ENCODE measurements at places on chromosomes 16 and 17. TPM values are rescaled to one million over a fixed set of nuclear protein-coding genes. Genes with fewer than 3 reads are reported as not detected.

KCNH4 gene
- not detected for total RNA-seq

EFNB3 gene
- 7.6 TPM for total RNA-seq

TEX14 gene
- 0.09 TPM for total RNA-seq

ALDH3A1 gene
- not detected for total RNA-seq

AARS1 gene
- 167 TPM for total RNA-seq

CSH1 gene
- 8.9 TPM for total RNA-seq

CMTM2 gene
- total RNA-seq: not detected

MT1H gene
- total RNA-seq: not detected

PMFBP1 gene
- total RNA-seq: 1.2 TPM

TLCD3B gene
- total RNA-seq: 1.9 TPM

CHTF8 gene
- total RNA-seq: 86.4 TPM

DNA sequence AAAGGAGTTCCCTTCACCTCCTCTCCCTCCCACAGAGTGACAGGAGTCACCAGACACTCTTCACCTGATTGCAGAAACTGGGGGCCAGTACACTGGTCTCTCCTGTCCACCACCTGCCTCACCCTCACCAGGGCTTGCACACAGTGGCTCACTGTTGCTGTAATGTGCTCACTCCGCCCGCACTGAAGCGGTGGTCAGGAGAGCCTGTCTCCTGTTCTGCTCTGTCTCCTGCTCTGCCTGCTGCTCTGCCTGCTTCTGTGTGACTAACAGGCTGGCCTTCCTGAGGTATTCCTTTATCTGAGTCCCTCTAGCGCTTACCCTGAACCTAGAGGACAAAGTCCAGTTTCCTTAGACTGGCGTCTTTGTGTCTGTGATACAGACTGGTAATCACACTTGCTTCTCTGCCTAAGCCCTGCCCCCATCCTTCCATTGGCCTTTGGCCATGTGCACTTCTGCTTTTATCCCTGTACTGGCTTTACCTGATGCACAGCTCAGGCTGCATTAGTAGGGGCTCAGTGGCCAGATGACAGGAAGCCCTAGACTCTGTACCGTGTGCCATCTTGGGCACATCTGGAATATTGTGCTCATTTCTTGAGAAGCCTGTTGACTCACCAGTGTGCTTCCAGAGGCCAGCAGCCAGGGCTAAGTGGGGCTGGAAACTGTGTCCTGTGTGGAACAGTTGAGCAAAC, 13.3 kb downstream of the PROCA1 start:
- no peak for DNase-seq

GRCh38 chr16:9384141-9384540, 292.7 kb downstream of the HAPSTR1 start:
- no peak for DNase-seq

- no peak for DNase-seq
Measured at GRCh38 chr17:29918016-29918415, 12.0 kb downstream of the SSH2 start.

DNA sequence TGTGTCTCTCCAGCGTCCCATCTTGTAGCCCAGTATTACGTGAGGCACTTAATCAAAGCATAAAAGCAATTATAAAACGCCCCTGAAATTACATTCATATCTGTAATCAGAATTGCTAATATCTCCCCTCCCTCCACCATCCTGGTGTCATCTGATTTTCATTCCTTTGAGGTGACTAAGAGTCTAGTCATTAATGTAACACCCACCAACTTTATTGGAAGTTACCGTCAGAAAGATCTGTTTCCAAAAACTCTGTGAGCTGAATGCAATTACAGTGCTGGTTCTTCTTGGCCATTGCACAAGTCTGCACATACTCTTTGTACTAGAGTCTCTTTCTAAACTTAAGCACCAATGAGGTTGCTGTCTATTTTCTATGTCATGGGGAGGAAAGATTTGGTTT, 12.5 kb upstream of the MAF start:
- peak; percentile 83 for DNase-seq

- no peak for DNase-seq
Measured at GRCh38 chr17:47855737-47856136, 4.8 kb upstream of the SP6 start.

GRCh38 chr16:55661941-55662643, 6.3 kb downstream of the SLC6A2 start:
- DNase-seq: no peak

- DNase-seq: no peak
Measured at GRCh38 chr17:75869282-75870141, 8.9 kb downstream of the TRIM47 start.

GRCh38 chr16:88088161-88088581, 136.9 kb downstream of the BANP start:
- DNase-seq: no peak

DNA sequence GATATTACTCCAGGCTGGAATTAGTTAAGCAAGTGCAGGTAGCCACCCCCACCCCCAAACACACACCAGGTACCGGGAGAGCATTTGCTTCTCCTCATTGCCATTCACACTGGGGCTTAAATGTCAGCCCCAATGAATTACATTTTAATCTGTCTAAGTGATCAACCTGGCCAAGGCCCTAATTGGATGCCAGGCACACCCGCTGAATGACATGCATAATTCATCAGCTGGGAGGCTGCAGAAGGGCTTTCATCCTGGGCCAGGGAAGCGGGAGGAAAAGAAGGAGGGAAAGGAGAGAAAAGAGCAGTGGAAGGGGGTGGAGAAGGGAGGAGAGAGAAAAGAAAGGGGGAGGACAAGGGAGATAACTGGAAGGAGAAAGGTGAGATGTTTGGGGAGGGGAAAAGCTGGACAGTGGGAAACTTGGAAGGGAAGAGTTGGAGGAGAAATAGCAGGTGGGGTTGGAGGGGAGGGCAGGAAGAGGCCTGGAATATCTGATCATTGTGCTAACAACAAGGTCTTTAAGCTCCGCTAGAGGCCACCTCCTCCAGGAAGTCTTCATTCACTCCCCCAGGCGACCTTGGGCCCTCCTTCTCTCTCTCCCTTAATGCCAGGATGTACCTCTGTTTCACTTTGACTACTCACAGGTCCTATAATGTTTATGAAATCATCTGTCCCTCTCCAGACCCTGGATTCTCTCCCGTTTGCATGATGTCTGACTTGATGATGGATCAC, 40.1 kb upstream of the CES5A start:
- no peak for DNase-seq

DNA sequence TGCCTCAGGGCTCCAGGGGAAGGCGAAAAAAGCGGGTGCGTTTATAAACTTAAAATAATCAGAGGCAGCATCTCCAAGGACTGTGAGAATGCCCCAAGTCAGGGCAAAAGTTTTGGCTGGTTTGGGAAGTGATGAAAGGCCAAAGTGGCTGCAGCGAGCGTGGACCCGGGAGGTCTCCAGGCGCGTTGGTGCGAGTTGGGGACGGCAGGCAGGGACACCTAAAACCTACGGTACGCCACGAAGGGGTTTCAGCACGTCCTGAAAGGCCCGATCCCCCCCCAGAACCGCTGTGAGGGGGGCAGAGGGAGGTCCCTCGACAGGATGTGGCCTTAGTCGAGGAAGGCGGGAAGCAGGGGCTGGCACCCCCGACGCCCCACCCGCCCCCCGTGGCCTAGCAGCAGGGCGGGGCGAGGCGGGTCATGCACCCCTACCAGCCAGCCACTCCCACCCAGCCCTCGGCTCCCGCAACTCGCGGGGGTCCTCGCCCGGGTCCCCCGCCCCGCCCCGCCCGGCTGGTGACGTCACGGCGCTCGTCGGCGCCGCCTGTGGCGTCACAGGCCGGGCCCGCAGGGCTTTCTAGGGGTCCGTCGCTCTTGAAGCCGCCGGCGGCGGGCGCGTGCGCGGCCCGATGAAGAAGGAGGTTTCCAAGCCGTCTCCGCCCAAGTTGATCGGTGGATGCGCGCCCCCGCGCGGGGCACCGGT, at the start of gene MYCBPAP:
TSS of gene MYCBPAP (plus strand) at position 569 of the 702 bp plus-strand sequence. CDS start 236 bp downstream, outside the sequence.
- peak; percentile 58 for DNase-seq

- no peak for DNase-seq
Measured at GRCh38 chr17:76135810-76136188, 5.2 kb downstream of the FOXJ1 start.

- no peak for DNase-seq
Measured at GRCh38 chr17:41687828-41688640, 651 bp upstream of the EIF1 start.

DNA sequence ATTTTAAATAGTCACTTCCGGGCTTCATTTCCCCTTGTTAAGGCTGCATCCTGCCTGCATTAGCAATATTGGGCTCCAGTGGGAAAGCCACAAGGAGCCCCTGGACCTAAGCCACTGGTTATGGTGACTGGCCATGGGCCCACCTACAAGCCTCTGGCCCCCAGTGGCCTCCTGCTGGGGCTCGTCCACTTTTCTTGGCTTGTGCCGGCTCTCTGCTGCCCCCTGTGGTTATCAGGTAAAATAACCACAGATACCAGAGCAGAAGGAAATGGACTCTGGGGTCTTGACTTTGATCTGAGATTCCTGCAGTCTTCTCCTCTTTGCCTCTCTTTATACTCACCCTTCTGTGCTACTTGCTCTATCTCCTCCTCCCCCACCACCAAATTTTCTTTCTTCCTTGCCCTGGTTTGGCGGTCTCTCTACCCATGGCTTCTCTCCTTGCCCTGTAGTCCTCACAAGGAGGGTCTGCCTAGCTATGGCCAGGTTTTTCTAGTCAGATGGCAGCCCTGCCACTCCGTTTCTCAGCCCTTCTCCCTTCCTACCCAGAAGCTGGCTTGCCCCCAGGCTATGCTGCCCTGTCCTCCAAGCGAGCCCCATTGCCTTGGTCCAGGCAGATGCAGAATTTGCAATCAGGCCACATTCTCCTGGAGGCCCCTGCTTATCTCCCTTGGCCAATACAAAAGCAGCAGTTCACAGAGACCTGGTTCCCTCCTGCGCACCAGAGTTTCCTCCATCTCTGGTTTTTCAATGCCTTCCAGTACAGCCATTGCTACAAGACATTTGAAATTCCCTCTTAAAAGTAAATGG, 82.9 kb upstream of the RCVRN start:
- no peak for DNase-seq

GRCh38 chr16:81752225-81752875, 26.7 kb upstream of the PLCG2 start:
- DNase-seq: no peak

DNA sequence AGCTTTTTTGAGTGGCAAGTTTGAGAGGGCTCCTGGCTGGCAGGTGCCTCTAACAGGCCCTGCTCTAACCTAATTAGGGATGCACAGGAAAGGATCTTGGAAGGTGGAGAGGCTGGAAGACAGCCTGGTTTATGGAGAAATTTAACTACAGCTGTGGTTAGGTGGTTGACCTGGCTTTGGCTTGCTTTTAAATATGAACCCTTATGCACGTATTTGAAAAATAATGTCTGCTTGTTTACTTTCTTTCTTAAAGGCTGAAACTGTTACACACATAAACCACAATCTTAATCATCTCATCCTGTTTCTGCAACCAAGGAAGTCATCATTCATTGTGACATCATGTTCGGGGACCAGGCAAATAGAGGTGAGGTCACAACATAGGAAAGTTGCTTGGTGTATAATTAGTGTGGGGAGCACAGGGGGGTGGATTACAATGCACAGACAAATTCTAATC, 23.1 kb upstream of the DHRS13 start:
- peak; percentile 92 for DNase-seq

- DNase-seq: no peak
Measured at GRCh38 chr17:58215685-58216084, 3.4 kb downstream of the MKS1 start.

GRCh38 chr17:67143318-67143717, 99.0 kb downstream of the CACNG1 start:
- DNase-seq: no peak

GRCh38 chr16:64206862-64207261, 915.0 kb downstream of the CDH11 start:
- peak; percentile 5 for DNase-seq

DNA sequence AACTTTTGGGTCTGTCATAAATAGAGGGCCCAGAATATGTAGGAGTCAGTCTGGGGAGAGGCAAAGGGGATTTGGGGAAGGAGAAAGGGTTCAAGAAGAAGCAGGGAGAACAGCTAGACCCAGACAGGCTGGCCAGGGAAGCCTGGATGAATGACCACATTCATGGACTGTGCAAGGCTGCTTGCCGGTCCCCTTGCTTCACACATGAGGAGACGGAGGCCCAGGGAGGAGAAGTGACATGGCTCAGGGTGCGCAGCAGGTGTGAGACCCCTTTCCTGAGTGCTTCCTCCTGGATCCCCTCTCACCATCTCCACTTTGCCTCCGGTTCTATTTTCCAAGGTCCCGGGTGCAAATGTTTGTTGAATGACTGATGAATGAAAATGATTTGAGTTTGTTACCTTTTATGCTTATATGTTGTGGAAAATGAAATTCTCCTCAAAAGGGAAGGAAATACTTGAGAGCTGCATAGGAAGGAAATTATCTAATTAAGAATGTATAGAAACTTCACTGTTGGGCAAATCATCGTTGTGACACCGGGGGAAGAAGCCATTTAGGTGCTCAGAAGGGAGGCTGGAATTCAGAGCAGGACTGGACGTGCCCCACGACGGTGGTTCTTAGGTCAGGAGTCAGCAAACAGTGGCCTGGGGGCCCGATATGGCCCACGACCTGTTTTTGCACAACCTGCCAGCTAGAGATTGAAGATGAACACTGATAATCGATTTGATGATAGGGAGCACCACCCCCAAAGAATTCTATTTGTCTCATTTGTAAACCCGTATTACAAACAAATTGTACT, 559 bp downstream of the ITGAM start:
- no peak for DNase-seq

- DNase-seq: no peak
Measured at GRCh38 chr16:48546774-48547173, 63.2 kb downstream of the N4BP1 start.

- DNase-seq: no peak
Measured at GRCh38 chr17:44354582-44355561, 8.8 kb downstream of the FAM171A2 start.

GRCh38 chr16:57730771-57731730, 4.5 kb upstream of the KATNB1 start:
- DNase-seq: no peak

- no peak for DNase-seq
Measured at GRCh38 chr17:4529533-4530152, 25.5 kb downstream of the MYBBP1A start.

- peak; percentile 23 for DNase-seq
Measured at GRCh38 chr17:17398188-17398942, 78.4 kb upstream of the MED9 start.

DNA sequence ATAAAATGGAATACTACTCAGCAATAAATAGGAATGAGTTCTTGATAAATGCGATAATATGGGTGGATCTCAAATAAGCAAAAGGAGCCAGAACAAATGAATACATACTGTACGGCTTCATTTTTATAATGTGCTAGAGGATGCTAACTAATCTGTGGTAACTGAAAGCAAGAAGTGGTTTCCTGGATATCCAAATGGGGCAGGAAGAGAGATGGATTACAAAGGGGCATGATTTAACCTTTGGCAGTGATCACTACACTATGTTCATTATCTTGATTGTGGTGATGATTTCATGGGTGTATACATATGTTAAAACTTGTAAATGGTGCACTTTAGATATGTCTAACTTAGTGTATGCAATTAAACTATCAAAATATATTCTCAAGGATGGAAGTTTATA, 222.3 kb upstream of the TBX2 start:
- DNase-seq: no peak

- no peak for DNase-seq
Measured at GRCh38 chr16:24677388-24677787, 52.1 kb upstream of the TNRC6A start.
